Stimulated activated CD4-positive, alpha-beta T cell treated with anti-CD3 and anti-CD28 coated beads, Interleukin-1b, Interleukin-23, amount 100 ng/mL, for 24 hours (primary cell): ENCODE measurements at places on chromosomes 5 and 9.

DNA sequence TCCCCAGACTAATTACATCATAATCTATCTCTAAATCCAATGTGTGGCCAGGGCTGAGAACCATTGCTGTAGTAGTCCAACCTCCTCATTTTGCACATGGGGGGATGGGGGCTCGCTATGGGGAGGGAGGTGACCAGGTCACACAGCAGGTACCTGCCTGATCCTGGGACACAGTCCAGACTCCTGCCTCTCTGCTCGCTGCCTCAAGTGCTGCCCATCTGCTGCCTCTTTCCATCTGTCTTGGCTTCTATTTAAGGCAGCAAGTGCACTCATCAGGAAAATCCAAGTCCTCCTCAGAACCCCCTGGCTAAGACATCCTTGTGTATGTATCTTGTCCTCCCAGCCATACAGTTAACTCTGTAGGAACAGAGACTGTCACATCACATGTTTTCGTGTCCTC is 57.7 kb upstream of the FRRS1L start:
- no peak for DNase-seq

DNA sequence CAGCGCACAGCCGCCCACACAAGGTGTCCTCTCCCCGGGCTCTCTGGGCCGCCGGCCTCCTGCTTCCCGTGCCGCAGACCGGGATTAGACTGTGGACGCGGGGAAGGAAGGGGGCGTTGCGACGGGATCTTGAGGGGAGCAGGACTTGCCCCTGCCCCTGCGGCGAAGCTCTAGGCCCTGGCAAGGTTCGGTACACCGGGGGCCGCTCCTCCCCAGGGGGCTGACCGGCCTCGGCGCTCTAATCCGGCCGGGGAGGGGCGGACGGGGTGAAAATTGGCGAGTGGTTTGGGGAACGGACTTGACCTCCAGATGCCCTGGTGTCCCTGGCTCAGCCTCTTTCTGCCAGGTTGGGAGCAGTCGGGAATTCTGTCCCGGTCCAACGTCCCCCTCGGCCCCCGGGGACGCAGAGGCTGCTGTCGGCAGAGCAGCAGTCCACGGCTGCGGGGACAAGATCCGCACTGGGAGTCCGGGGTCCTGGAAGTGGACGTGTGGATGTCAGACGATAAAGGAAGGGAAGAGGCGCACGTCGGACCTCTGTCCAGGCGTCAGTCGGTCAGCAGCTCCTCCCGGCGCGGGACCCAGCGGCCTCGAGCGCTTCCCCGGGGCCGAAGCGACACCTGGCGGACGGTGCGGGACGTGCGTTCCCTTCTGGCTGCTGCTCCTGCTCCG is 1.9 kb upstream of the CNTFR start:
- DNase-seq = peak; percentile 62

- no peak for DNase-seq
Observed at GRCh38 chr5:134550271-134551214, 25.1 kb downstream of the JADE2 start.

- DNase-seq = no peak
Observed at GRCh38 chr5:96629774-96630173, 32.4 kb upstream of the CAST start.

DNA sequence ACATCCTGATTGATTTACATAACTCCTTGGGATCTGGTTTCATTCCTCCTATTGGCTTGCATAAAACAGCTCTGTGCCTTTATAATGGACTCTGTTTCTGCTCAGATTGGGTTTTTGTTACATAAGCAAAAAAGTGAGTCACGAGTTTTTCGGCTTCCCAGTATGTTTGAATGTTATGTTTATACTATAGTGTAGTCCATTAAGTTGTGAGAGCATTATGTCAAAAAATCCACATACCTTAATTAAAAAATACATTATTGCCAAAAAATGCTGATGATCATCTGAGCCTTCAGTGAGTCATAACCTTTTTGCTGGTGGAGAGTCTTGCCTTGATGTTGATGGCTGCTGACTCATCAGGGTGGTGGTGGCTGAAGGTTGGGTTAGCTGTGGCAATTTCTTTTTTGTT is 144.6 kb downstream of the CCDC171 start:
- DNase-seq = peak; percentile 0

GRCh38 chr5:134026521-134027287 is 21.9 kb upstream of the VDAC1 start:
- DNase-seq = peak; percentile 29

DNA sequence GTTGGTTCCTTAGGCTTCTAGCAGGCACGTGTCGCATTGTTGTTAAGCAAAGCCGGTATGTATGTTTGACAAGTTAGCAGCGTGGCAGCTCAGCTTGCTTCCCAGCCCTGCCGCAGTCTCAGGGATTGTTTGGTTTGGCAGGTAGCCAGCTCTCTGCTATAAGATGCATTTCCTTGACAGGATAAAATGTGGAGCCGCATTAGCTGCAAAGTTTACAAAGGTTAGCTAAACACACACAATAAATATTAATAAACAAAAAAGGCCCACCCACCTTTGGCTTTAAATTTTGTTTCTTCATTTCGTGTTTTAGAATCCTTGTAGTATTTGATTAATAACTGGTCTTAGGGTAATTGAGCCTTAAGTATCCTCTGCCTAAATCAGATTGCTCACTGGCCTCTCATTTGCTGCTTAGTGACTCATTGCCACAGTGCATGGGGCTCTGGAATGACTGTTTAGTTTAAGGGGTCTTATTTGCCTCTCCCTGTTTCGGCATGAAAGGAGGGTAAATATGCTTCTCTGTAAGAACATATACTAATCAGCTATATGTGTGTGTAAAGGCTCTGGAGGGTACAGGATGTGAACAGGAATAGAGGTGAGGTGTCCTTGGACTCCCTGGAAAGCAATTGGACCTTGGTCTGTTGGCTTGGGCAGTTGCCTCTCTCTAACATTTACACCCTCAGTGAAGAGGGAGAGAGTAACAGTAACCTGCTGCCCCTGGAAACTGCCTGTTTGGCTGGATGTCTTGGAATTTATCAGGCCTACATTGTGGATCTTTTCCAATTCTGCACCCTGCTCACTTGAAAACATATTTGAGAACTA is 122.0 kb downstream of the GDNF start:
- no peak for DNase-seq

GRCh38 chr9:94918038-94918753 is 191.7 kb downstream of the AOPEP start:
- no peak for DNase-seq

DNA sequence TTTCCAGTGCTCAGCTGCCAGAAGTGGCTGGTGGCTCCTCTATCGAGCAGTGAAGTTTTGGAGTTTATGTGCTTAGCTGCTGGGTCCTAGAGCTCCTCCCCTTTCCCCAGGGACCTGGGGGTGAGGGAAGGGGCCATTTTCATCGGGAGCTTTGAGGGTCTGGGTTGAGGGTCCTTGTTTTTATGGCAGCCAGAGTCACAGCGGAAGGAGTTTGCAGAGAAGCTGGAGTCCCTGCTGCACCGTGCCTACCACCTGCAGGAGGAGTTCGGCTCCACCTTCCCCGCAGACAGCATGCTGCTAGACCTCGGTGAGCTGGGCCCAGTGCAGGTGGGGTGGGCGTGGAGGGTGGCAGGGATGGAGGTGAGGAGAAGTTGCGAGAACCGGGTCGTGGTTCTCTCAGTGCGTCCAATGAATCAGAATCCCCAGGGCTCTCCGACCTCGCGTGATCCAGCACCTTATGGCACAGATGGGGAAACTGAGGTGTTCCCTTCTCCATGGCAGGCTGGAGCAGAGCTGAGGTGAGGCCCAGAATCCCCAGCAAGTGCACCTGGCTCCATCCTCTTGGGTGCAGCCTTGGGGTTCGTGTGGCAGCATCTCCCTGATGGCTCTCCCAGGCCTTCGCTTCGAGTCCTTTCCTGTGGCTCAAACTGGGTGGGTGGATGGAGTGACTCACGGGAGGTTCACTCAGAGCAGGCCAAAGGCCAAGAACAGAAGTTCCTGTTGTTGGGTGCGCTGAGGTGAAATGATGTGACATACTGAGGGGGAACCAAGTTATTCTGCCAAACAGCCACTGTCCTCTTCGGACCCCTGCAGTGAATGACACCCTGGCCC is 21.7 kb upstream of the DOLPP1 start:
- no peak for DNase-seq

- DNase-seq = no peak
Observed at GRCh38 chr5:80254767-80255430, 949 bp downstream of the SERINC5 start.

DNA sequence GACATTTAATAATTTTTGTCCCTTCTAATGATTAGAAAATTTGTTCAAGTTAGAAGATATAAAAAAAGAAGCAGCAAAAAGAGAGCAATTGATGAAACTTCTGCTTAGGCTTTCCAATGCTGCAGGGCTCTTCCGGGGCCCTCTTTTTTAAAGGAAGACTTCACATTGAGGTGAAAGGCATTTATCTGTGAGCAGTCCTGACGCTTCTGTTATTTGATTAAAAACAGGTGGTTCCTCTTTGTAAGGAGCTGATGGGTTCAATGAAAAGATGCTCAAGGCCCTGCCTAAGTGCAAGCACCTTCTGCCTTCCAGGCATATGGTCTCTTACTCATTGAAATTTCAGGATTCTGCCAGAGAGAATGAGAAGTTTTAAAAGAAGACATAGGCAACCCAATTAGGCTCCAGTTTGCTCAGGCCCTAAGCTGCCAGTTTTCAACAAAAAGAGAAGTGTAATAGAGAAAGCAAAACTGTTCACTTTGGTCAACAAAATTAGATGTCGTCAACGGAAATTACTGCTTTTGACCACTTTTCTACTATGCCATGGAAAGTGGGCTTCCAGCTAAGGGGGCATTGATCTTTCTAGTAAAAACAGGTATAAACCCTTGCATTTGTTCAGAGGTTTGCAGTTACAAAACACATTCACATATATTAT is 100.2 kb downstream of the INSYN2B start:
- DNase-seq = no peak

GRCh38 chr5:54018438-54018837 is 291.9 kb downstream of the ARL15 start:
- no peak for DNase-seq

- no peak for DNase-seq
Observed at GRCh38 chr9:101951598-101951997, 213.2 kb upstream of the GRIN3A start.

- no peak for DNase-seq
Observed at GRCh38 chr5:54727874-54728587, 210.5 kb downstream of the SNX18 start.

DNA sequence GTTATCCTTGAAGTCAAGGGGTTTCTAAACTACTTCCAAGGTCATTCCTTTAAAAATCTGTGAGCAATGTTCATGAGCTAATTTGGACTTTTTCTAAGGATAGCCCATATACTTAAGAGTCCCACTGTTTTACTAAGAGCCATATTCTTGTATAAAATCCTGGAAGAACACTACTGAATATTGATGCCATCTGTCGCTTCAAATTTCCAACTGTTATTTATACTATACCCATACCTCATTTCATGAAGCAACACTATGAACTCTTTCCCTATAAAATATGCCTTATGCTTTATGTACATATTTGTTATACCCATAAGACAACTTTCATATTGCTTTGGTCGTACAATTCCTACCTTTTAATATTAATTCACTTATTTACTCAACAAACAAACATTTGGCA is 12.4 kb upstream of the ANKRD55 start:
- no peak for DNase-seq

DNA sequence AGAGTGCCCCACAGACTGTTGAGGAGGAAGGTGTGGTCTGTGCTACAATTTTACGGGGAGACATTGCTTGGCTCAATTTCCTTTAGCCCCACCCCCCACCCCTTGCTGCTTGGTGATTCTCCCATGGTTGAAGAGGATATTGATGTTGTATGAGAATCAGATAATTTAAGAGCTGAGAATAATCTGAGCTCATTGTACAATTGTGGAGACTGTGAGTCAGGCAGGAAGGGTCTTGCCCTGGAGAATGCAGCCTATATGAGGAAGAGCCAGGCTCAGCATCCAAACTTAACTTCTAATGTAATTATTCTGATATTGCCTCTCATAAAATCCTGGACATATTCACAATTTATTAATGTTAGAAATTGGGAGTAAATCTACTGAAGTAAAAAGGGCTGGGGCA is 26.1 kb upstream of the OR2S2 start:
- DNase-seq = no peak

GRCh38 chr9:20558566-20559016 is 63.7 kb downstream of the MLLT3 start:
- peak; percentile 14 for DNase-seq

- no peak for DNase-seq
Observed at GRCh38 chr5:145463634-145464033, 371.5 kb downstream of the PRELID2 start.

- DNase-seq = no peak
Observed at GRCh38 chr9:136293476-136294077, 10.3 kb downstream of the CCDC187 start.

DNA sequence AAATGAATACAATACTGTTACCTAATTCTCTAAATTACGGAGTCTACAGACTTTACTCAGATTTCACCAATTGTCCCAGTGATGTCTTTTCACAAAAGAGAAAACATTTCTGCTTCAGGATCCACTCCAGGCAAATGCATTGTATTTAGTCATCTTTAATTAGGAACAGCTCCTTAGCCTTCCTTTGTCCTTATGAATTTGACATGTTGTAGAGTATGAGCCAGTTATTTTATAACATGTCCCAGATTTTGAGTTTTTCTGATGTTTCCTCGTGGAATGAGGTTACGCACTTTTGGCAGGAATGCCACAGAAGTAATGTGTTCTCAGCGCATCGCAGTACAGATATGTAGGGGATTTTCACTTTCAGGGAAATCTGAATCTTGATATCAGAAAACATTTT is 10.5 kb downstream of the HABP4 start:
- DNase-seq = no peak

DNA sequence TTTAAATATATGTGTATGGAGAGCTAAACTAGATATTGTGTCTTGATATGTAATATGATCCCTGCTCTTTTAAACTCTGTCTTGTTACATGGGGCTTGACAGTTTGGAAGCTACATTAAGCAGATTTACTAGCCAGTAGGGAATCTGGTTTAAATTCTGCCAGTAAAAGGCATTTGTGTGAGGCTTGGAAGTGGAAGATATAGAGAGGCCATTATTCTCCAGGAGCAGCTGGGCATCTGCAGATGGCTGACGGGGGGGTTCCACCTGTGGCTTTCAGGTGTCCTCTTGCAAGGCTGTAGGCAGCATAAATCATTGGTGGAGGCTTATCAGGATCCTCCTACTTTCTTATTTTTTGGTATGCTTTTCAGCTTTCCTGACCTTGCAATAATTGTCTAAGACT is 179.1 kb upstream of the FBXL7 start:
- DNase-seq = no peak

DNA sequence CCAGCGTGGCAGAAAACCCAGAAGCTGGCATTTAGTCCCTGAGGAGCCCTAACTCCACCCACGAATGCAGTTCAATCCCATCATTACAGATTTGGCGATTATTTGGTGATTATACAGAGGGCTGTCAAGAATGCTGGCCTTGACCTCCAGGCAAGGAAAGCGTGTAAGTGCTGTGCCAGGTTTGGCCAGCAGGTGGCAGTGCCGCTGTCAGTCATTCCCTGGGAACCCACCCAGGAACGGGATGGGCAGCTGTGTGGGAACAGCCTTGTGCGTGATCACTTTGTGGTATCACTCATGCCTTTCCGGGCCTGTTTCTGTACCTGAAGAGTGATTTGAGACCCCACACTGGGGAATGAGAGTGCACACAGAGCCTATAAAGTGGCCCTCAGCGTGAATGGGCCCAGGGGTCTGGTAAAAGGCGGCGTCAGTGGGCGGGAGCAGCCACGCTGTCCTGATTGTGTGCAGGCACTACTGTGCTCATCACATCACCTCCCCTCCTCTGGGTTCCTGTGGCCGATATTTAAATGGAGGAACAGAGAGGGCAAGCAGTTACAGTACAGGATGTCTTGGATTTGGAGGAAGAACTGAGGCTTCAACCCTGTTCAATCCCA is 215.6 kb downstream of the ROR2 start:
- peak; percentile 54 for DNase-seq

- no peak for DNase-seq
Observed at GRCh38 chr5:168796593-168797580, 217.7 kb upstream of the PANK3 start.
